ENCODE measurements at places on chromosomes 6 and 20. TPM values are rescaled to one million over a fixed set of nuclear protein-coding genes. Genes with fewer than 3 reads are reported as not detected.

Gene XKR7
- total RNA-seq, result 0.48 TPM

Gene PSORS1C1
- 1.2 TPM for total RNA-seq

Gene SMOC2
- total RNA-seq, result 146 TPM

Gene HCRTR2
- total RNA-seq, result 1.4 TPM

Gene MUC21
- total RNA-seq, result not detected

Measured in umbilical cord (tissue), 2 donors.